ENCODE measurements at places on chromosomes 4 and X. TPM values are rescaled to one million over a fixed set of nuclear protein-coding genes. Genes with fewer than 3 reads are reported as not detected.

Gene HSD17B11
- total RNA-seq: 109 TPM

Gene FAM184B
- total RNA-seq: 0.09 TPM

Gene RHOXF1
- not detected for total RNA-seq

Gene CT45A1
- total RNA-seq: not detected

Gene EPHA5
- total RNA-seq: 0.11 TPM

Gene CXCL8
- 37.4 TPM for total RNA-seq

Gene NAA11
- not detected for total RNA-seq

Gene HSFX1
- total RNA-seq: 1.6 TPM

Gene MTNR1A
- total RNA-seq: 0.51 TPM

Gene PAGE2B
- total RNA-seq: not detected

Gene SPANXD
- total RNA-seq: not detected

Gene ADGRG2
- total RNA-seq: 1.3 TPM

Gene ADAM29
- not detected for total RNA-seq

Gene SRP72
- 93.2 TPM for total RNA-seq

- no peak for DNase-seq
These were observed 54.0 kb downstream of the LPAR4 start for GRCh38 chrX:78801522-78801921.

- DNase-seq: peak; percentile 43
These were observed 29.3 kb upstream of the PTPN13 start for GRCh38 chr4:86564795-86565194.

- no peak for DNase-seq
These were observed 153.3 kb downstream of the SH3KBP1 start for GRCh38 chrX:19734111-19734510.

DNA sequence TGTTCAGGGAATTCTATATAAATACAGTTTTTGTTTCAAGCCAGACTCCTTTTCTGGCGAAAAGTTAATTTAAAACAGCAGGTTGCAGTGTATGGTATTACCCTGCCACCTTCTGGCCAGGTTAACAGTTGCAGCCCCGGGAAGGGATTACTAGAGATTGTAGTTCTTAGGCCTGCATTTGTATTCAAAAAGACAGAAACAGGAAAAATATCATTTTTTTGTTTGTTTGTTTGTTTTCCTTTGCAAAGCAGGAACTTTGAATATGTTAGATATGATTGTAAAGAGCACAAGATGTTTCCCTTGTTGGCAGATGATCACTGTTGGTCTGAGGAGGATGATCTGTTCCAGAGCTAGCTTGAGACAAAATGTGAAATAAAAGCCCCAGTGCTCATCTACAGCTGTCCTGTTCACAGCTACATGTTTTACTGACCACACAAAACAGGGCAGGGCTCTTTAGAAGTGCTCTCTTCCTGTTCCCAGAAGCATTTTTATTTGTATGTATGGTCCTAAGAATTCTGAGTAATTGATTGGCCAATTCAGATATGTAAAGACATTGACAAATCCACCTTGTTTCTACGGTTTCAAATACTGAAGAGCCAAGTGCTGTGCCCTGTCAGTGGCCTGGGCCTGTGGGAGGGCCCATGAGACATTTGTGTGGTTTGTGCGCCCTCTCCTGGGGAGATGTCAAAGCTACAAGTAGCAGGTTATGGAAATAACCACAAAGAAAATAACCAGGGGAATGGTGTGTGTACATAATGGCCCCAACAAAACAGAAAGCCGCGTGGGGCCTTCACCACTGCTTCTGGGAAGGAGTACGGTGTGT lies 57.9 kb downstream of the CLDN22 start:
- DNase-seq: peak; percentile 80

- no peak for DNase-seq
These were observed 31.5 kb downstream of the NOP14 start for GRCh38 chr4:2931512-2932301.

GRCh38 chr4:8891255-8891645 lies 19.6 kb upstream of the HMX1 start:
- no peak for DNase-seq

DNA sequence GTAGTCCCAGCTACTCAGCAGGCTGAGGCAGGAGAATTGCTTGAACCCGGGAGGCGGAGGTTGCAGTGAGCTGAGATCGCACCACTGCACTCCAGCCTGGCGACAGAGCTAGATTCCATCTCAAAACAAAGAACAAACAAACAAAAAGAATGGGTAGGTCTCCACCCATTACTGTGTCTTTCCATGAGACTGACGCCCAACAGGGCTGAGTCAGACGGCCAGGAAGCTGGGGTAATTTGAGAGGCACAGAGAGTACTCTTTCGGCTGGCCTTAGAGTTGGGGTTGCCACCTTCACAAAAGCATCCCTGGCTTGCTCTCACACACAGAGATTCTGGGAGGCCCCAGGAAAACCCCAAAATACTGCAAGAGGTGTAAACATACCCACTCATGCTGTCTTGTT lies 72.0 kb upstream of the DHRSX start:
- DNase-seq: no peak

- peak; percentile 29 for DNase-seq
These were observed 47.5 kb downstream of the SPATA18 start for GRCh38 chr4:52098618-52099017.

- no peak for DNase-seq
These were observed 137.8 kb downstream of the CEP135 start for GRCh38 chr4:56086561-56086960.

DNA sequence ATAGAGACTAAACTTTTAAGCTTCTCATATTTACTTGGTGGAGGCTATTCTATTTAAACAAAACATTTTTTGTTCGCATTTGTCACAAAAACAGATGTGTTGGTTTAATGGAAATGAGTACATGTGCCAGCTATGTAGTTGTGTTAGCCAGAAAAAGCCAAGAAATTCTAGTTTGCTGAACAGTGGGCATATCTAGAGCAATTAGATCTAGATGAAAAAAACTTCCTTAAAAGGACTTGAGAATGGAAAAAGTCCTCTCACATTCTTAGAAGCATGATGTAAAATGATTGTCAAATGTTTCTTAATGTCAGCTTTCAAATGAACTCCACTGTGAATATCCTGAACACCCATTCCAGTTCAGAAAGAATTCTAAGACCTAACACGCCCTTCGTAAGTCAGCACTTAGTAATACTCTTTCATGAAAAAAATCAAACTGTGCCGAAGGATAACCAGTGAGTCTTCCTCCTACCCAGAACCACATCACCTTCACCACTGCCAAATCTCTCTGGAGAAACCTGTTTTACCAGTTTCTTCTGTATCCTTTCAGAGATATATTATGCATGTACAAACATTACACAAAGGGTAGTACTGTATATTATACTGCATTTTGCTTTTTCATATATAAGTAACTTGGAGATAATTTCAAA lies 28.2 kb downstream of the PHKA1 start:
- no peak for DNase-seq

GRCh38 chr4:61997831-61998230 lies 797.7 kb downstream of the ADGRL3 start:
- DNase-seq: no peak

GRCh38 chrX:68830419-68831404 lies 1.9 kb downstream of the EFNB1 start:
- DNase-seq: no peak

DNA sequence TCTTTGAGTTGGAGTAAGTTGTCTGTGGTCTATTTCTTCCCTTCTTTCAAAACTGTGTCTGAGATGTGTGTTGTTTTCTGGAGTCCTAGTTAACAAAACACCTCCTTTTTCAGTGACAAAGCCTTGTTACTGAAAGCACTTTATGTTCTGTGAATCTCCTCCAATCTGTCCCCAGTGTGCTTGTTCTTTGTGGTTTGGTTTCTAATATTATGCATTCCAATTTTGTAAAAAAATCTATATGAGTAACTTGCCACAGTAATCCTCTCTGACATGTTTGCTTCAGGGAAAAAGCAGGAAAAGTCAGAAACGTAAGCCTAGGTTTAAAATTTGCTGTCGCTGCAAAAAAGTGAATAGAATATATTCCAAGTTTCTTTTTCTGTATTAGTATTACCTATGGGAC lies 12.4 kb downstream of the PRRG1 start:
- DNase-seq: no peak

DNA sequence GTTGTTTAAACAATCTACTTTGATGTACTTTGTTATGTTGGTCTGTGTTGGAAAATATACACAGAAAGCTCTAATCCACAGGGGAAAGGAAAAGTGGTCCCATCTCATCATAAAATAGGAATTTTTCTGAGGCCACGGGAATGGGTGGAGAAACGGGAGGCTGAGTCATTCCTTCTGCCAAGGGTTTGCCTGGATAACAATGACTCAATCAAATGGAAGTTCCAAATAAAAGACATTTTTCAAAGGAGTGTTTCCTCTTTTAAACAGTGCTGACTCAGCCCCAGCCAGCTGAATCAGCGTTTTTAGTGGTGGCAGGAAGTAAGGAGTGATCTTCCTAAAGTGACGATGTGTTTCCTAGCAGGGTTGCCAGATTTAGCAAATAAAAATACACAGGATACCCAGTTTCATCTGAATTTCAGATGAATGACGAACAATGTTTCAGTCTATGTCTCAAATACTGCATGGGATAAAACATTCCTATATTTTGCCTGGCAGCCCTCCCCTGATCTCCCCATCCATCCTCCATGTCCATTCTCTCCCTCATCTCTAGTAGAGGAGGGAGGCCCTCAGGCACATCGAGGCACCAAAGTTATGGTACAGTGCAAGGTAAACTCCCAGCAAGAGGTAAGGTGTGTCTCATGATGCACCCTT lies 345.4 kb upstream of the GATB start:
- DNase-seq: peak; percentile 71

DNA sequence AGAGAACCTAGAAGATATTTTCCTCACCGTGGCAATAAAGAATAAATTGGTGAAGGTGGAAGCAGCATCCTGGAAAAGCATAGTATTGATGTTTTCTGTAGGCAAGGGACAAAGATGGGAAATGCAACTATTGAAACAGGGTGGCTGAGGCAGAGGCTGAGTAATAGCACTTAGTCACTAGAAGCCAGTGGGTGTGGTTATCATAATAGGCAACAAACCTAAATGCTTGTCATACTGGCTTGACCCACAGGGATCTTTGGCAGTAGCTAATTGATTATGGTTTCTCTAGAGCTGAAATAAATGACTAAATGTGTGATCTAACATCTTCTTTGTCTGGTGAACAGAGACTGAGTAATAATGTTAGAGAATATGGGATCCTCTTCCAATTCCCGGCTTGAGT lies 353.6 kb upstream of the RPS6KA3 start:
- DNase-seq: no peak

- DNase-seq: no peak
These were observed 111.0 kb downstream of the EFNB1 start for GRCh38 chrX:68939868-68940267.

DNA sequence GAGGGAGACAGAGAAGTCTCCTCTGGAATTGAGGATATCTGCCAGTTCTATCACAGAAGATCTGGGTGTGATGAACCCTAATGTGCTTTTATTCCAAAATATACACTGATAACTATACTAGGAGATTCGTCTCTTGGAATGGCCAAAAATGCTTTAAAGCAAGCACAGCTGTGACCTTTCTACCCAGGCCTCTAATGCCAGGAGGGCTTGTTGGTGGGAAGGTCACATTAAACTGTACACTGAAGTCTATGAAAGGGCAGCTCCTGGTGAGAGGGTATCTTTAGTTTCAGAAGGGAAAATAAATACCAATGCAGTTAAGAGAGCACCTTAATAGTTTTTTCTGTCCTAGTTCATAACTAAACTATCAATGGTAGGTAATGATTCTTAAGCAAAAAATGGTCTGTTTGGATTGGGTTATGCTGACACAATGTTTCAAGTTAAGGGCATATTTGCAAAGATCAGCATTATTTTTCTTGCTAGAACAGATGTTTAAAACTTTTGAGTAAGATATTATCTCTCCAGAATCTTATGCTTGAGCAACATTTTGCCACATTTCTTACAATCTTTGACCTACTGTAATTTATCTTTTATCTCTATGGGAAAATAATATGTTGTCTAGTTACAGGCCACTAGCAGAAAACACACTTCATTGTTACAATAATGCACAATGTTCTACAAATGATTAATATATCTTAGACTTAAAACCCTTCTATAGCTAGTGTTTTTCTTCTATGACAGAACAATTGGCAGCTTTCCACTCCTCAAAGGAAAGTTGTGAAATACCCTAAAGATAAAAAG lies 59.6 kb downstream of the SEC24D start:
- DNase-seq: peak; percentile 74

- no peak for DNase-seq
These were observed 123.3 kb downstream of the RNF150 start for GRCh38 chr4:141009931-141010330.

- DNase-seq: no peak
These were observed 372.9 kb downstream of the STIM2 start for GRCh38 chr4:27233531-27233930.

- no peak for DNase-seq
These were observed 15.9 kb upstream of the NOCT start for GRCh38 chr4:138999666-139000065.

DNA sequence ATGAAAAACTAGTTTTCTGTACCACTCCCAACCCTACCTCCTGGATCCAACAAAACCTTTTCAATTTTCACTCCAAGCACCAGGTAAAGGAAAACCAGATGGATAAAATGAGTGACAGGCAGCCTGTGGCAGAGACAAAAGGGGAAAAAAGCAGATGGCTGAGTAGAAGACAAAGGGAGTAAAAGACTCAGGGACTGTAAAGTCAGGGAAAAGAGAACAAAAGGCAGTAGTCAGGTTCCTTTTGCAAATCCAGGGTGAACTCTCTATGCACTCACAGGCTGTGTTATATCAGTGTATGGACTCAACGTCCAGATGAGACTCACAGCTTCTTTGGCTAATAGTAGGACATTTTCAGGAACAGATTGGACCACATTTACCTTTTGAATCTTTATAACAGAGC lies 54.2 kb downstream of the QRFPR start:
- peak; percentile 14 for DNase-seq
